HS-27A (cell line): ENCODE measurements at places on chromosomes 3 and 15.

DNA sequence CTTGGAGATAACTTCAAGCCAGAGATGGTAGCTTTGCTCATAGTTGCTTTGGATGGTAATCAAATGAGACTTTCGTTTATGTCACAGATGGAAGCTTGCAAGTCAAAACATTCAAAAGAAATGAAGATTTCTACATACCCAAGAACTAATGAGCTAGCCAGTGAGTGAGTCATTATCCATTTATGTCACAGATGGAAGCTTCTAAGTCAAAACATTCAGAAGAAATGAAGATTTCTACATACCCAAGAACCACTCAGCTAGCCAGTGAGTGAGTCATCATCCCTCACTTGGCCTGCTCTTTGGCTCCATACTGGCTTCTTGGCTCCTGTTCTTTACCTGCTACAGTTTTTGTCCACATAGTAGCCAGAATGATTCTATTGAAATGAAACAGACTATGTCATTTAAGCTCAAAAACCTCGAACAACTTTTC, 559.8 kb upstream of the CBLB start:
- DNase-seq = peak; percentile 91

- no peak for DNase-seq
Measured at GRCh38 chr15:41620536-41621199, 39.5 kb upstream of the MGA start.

DNA sequence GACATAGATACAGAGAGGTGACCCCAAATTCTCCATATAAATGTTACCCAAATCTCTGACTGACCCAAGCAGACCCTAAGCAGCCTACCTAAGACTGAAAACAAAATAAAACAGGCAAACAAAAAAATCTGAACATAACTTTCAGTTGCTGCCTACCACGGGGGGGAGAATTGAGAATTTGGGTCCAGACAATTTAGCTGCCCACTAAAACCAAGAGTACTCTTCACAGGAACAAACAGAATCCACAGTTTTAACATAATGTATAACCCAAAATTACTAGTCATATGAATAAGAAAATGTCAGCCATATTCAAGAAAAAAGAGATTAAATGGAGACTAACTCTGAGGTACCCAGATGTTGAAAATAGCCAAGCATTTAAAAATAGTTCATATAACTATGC, 44.4 kb downstream of the SRPRB start:
- no peak for DNase-seq

DNA sequence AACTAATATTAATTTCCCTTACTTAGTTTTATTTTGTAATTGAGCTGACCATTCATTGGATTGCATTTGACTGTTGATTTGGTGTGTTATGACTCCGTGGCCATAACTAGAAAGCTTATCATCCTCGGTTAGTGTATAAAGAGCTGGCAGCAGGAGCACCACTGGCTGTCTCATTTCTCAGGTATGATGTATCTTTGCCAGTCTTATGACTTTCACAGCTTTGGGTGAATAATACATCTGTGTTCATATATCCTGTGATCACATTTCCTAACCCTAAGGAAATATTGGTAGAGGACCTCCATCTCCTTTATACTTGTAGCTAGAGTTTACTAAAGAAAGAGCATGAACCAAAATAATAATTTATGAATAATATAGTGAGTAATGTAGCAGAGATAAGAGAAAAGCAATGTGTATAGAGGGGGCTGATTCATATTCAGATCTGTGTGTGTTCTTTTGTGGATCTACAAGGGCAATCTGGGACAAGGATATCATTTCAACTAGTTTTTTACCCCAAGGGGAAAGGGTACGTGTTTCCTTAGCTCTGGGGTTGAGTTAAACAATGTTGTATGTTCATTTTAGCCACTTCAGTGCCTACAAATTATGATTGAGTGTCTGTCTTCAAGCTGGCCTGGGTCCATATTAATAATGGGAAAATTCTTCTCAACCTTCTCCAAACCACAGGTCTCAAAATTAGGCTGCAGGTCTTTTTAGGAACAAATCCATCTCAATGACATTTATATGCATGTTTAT, 901.7 kb downstream of the NTRK3 start:
- DNase-seq = no peak

GRCh38 chr3:152656972-152657355, 178.0 kb upstream of the P2RY1 start:
- no peak for DNase-seq

GRCh38 chr3:194801461-194802432, 116.1 kb downstream of the FAM43A start:
- DNase-seq = no peak

GRCh38 chr15:101240358-101240757, 11.5 kb downstream of the CHSY1 start:
- no peak for DNase-seq

DNA sequence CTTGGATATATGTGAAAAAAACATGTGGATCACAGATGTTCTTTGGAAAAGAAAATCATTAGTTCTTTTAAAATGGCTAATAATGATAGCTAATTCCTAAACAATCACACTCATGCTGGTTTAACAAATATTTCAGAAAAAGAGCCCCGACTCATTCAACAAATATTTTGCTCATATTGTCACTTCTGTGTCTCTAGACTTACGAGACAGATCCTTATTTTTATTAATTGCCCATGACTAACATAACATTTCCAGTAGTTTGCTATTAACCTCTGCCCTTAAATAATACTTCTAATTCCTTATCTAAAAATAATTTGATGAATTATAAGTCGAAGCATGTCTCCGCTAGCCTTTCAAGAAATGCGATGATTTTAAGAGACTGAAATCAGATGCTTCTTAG, 70.4 kb downstream of the SATB1 start:
- DNase-seq = no peak

DNA sequence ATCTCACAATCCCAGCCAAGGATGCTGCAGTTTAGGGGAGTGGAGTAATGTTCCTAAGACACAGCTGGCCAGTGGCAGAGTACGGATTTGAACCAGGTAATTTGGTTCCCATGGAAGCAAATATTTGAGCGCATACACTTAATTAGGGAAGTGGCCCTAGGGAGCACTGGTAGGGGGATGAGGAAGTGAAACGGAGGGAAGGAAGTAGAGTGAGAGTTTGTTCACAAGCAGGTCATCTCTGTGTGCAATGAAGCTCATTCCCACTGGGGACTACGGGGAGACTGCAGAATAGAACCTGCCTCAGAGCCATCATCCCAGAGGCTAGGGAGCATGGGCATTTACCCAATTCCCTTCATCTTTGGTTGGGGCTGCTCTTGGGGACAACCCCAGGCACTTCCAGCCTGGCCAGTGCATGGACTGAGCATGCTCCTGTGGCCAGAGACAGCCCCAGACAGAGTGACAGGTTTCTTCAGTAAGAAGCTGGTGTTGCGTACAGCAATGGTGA, 317.2 kb upstream of the PROK2 start:
- no peak for DNase-seq

GRCh38 chr3:9172851-9173321, 76.6 kb downstream of the SRGAP3 start:
- DNase-seq = no peak

DNA sequence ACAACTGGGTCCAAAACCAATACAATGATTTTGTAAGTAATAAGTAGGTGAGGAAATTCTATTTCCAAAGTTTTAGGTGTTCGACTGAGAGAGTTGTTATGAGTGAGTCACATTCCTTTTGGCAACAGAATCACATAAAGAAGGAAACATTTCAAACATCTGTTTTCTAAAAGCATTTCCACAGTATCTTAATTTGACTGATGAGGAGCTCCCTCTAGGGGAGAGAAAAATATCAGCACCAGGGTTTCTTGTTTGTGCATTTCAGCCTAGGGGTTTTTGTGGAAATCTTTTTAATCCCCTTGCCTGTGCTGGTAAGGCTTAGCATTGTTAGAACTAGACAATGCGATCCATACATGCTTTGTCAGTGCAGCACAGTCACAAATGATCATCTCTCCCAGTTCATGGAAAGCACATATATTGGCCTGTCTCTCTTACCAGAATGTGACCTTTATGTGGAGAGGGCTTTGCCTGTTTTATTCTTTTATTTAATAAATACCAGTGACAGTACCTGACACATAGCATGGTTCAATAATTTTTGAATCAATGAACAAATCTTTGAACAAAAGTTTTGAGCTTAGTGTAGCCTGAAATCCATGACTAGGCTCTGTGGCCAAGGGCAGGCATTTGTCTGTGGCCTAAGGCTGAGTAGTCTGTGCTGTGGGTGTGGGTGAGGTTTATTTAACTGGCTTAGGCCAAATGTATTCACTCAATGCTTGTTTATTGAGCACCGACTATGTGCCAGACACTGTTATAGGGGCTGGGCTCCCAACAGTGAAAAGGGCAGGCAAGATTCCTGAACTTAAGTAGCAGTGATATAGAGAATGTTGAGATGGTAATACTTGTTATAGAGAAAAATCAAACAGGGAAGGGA, 21.1 kb upstream of the IQCF6 start:
- peak; percentile 29 for DNase-seq

GRCh38 chr3:186594591-186595113, 18.2 kb upstream of the AHSG start:
- no peak for DNase-seq

GRCh38 chr3:192710366-192710765, 17.0 kb downstream of the FGF12 start:
- DNase-seq = no peak

DNA sequence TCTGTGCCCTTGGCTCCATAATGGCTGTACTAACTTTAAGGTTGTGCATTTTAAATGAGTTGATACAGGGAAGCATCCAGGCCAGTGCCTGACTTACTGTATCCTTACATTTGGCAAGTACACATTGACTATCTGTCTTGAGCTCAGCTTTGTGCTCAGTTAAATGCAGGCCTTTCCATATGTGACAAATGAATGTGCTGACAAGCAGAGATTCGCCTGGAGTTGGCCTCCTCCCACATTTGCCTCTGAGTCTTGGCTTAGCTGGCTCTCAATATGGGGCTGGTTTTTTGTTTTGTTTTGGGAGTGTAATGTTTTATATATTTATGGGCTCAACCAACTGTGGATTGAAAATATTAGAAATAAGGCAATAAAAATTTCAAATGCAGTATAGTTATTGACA, 29.7 kb downstream of the TRIM71 start:
- DNase-seq = no peak

- DNase-seq = no peak
Measured at GRCh38 chr3:5188419-5189221, 1.1 kb downstream of the EDEM1 start.

- DNase-seq = no peak
Measured at GRCh38 chr15:79008659-79009058, 63.8 kb upstream of the CTSH start.

- no peak for DNase-seq
Measured at GRCh38 chr3:187919048-187919447, 173.8 kb upstream of the BCL6 start.

GRCh38 chr3:177195242-177195991, 1.9 kb downstream of the TBL1XR1 start:
- no peak for DNase-seq

DNA sequence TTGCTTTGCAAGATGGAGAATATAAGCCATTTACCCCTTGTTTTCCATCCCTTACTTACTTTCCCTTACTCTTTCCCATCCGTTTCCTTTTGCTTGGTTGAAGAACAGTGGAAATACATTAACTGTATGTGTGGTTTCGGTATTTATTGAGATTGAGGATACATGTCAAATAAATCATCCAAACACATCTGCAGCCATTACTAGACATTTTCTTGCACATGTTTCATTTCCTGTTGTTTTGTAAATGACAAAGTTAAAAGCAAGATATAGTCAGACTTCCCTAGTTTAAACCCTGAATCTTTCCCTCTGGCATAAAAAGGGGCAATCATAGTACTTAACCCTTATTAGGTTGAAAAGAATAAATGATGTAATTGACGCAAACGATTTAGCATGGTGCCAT, 82.1 kb upstream of the BCHE start:
- DNase-seq = no peak

DNA sequence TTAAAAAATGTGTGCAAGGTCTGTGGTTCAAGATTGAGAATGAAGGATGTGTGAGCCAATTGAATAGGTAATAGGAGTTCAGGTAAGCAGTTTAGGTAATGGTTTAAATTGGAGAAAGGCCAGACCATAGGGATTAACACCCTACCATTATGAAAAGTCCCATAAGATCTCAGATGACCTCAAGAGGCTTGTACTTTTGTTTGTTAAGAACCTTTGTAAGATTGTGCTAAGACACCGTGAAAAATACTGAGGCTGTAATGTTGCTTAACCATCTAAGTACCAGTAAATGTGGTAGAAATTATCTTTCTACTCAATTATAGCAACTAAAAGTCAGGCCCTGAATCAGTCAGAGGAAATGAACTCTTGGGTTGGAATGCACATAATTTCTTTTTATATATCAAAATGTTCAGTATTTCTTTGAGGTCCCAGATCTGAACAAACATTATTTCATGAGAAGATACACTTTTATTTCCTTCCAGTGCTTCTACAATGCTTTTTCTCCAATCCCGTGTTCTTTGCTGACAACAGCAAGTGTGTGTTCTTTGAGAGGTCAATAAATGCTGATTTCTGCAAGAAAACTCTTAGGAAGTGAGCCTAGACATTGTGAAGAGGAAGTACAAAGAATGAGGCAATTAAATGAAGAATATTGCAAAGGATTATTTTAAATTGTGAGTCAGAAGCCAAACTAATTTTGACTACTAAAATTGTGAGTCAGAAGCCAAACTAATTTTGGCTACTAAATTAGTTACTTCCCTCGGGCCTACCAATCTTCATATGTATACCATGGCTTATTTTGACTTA, 66.4 kb downstream of the TCF12 start:
- DNase-seq = no peak

- no peak for DNase-seq
Measured at GRCh38 chr3:60575718-60576272, 675.5 kb downstream of the FHIT start.

DNA sequence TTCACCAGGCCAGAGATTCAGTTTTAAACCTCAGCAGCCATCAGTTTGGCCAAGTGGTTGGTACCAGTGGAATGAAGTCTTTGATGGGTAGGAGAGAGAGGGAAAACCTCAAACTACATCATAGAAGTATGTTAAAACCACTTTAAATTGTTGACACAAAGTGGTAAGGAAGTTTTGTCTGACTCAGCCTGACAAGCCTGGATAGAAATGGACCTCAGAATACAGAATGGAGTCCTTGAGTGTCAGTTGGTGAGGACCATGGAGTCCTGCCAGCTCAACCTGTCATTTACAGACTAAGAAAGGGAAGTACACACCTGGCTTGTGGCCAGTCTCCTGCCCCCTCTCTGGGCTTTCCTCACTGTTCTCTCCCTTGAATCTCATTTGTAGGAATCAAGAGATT, 12.1 kb downstream of the EAF1 start:
- no peak for DNase-seq

- DNase-seq = no peak
Measured at GRCh38 chr15:73869216-73869995, 4.0 kb upstream of the TBC1D21 start.

GRCh38 chr3:50238549-50239026, 2.6 kb downstream of the GNAI2 start:
- DNase-seq = no peak
